Heart right ventricle (tissue), 16 donors: ENCODE measurements at places on chromosomes 16 and 17. TPM values are rescaled to one million over a fixed set of nuclear protein-coding genes. Genes with fewer than 3 reads are reported as not detected.

GRCh38 chr16:57807252-57807967, 5.1 kb upstream of the KIFC3 start:
- H3K4me3 ChIP-seq: no peak overlapping the region
- H3K36me3 ChIP-seq: no peaks in the 10 kb centered on the region
- DNase-seq: no peak
- H3K4me1 ChIP-seq: peaks cover 64% of the 10 kb centered on the region
- no peaks in the 10 kb centered on the region for H3K27me3 ChIP-seq

- peak within 1 kb of the TSS; percentile 70 for H3K27ac ChIP-seq
- H3K27me3 ChIP-seq: peaks cover 29% of the 10 kb centered on the region
- peaks cover 46% of the 10 kb centered on the region for H3K4me1 ChIP-seq
- peak within 1 kb of the TSS; percentile 63 for H3K4me3 ChIP-seq
- H3K36me3 ChIP-seq: no peaks in the 10 kb centered on the region
- peak; percentile 65 for DNase-seq
Measured at GRCh38 chr17:4584101-4584916, at the start of gene SMTNL2. Gene SMTNL2 (plus strand): TSS chr17:4584529. CDS start chr17:4584606, 77 bp downstream.

GRCh38 chr16:12584488-12585233, 219.0 kb downstream of the CPPED1 start:
- H3K27me3 ChIP-seq: no peaks in the 10 kb centered on the region
- no peaks in the 10 kb centered on the region for H3K4me1 ChIP-seq
- no peak overlapping the region for H3K4me3 ChIP-seq
- DNase-seq: no peak
- no peaks in the 10 kb centered on the region for H3K36me3 ChIP-seq

GRCh38 chr16:87729266-87729954, 36.4 kb downstream of the KLHDC4 start:
- no peak overlapping the region for H3K4me3 ChIP-seq
- no peaks in the 10 kb centered on the region for H3K27me3 ChIP-seq
- no peaks in the 10 kb centered on the region for H3K4me1 ChIP-seq
- DNase-seq: peak; percentile 19
- H3K27ac ChIP-seq: no peak overlapping the region

- peaks cover 40% of the 10 kb centered on the region for H3K4me1 ChIP-seq
- no peaks in the 10 kb centered on the region for H3K27me3 ChIP-seq
- H3K4me3 ChIP-seq: no peak overlapping the region
- H3K36me3 ChIP-seq: no peaks in the 10 kb centered on the region
- no peak for DNase-seq
Measured at GRCh38 chr16:57530104-57530521, 6.3 kb downstream of the CCDC102A start.

GRCh38 chr17:67020293-67020766, 24.0 kb upstream of the CACNG1 start:
- no peaks in the 10 kb centered on the region for H3K27me3 ChIP-seq
- H3K36me3 ChIP-seq: no peaks in the 10 kb centered on the region
- H3K27ac ChIP-seq: no peak overlapping the region
- H3K4me1 ChIP-seq: no peaks in the 10 kb centered on the region

Gene TPSG1
- not detected for total RNA-seq

Gene TBC1D3I
- total RNA-seq: 0.42 TPM

Gene MYH11
- total RNA-seq: 19.3 TPM
